Cerebellar cortex (tissue), 1 donor: ENCODE measurements at places on chromosomes 1 and 21.

- no peak for DNase-seq
Measured at GRCh38 chr1:145993618-145994390, 2.6 kb downstream of the TXNIP start.

DNA sequence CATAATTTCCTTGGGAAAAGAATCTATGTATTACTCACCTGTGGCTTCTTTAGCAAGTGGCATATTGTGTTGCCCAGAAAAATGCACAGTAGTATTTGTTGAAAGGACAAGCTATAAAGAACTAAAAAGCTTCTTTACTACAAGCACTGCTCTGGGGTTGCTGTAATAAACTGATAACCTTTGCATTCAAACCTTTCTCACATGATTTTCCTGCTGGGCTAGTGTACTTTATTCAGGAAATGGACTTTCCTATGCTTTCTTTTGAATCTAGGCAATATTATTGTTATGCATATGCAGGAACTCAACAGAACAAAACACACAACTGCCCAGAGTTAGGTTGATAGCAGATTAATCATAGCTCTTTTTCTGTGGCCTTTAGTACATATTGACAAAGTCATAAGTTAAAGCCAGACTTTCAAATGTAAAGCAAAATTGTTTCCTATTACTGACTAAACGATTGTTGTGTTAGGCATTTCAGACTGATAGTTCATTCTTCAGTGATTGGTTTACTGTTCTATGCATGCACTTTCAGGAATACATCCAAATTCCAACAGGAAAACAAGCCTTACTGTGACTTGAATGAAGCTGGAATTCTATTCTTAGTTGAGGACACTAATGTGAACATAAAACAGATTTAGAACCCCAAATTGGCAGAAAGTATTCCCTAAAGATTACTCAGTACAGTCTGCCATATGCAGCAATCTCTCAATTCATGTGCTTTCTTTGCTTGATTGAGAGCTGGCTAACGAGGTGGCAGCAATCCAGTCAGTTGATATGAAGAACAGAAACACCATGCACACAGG, 564.3 kb upstream of the NEGR1 start:
- DNase-seq, result peak; percentile 67

GRCh38 chr1:92879316-92879968, 47.6 kb downstream of the RPL5 start:
- peak; percentile 57 for DNase-seq

GRCh38 chr1:116334015-116334547, 39.0 kb upstream of the ATP1A1 start:
- no peak for DNase-seq

GRCh38 chr1:93625582-93626327, 55.9 kb downstream of the BCAR3 start:
- DNase-seq, result peak; percentile 80

GRCh38 chr1:39154553-39155421, 49.7 kb upstream of the MACF1 start:
- DNase-seq, result no peak

- no peak for DNase-seq
Measured at GRCh38 chr21:33198346-33199099, 31.2 kb upstream of the IFNAR2 start.

- DNase-seq, result no peak
Measured at GRCh38 chr1:998995-999724, 737 bp downstream of the HES4 start.

GRCh38 chr1:3638027-3638426, 11.9 kb downstream of the WRAP73 start:
- no peak for DNase-seq

- no peak for DNase-seq
Measured at GRCh38 chr1:69252696-69253095, 315.0 kb upstream of the LRRC7 start.

- DNase-seq, result no peak
Measured at GRCh38 chr1:66542811-66543767, 9.1 kb downstream of the SGIP1 start.

GRCh38 chr1:156452907-156453306, 47.7 kb downstream of the MEF2D start:
- DNase-seq, result no peak

DNA sequence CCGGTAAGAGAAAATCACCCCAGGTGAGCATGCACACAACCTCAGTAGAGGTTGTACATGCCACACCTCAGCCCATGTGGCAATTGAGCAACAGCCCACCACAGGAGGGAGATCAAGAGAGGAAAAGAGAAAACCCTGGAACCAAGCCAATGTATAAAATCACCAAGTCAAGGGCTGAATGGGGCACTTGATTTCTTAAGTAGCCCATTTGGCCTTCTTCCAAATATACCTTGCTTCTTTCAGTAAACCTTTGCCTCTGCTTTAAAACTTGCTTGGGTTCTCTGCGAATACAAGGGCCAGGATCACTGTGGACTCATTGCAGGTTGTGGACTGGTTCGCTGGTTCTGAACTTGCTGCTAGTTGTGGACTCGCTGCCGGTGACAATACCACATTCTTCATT, 1814.0 kb downstream of the PLA2G4A start:
- DNase-seq, result no peak

- DNase-seq, result peak; percentile 72
Measured at GRCh38 chr21:36125512-36126207, 9.2 kb upstream of the CBR3 start.

DNA sequence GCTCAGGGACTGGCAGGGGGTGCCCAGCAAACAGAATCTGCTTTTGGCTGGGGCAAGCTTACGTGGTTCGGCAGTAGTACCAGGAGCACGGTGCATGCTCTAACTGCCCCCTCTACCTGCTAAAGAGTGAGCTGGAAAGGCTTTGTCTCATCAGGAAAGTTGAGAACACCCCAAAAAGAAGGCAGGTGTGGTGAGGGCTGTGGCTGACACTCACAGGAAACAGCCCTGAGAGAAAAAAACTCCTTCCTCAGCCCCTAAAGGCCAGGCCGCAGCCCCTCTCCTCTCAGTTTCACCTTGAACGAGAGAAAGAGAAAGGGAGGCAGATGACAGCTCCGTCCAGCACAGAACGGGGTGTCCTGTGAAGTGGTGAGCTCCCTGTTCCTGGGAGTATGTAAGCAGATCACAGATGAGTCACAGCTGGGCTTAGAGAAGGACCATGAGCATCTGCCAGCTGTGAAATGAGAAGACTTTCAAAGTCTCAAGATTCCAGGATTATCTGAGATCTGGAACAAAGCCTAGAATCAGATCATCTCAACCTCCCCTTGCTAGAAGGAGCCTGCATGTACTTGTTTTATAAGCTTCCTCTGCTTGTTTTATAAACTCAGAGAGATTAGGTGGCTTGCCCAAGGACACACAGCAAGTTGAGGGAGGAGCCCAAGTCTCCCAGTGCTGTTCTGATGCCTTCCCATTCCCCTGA, 13.4 kb downstream of the LAPTM5 start:
- no peak for DNase-seq
